Urothelium cell line (cell line): ENCODE measurements at places on chromosomes 13 and 19.

DNA sequence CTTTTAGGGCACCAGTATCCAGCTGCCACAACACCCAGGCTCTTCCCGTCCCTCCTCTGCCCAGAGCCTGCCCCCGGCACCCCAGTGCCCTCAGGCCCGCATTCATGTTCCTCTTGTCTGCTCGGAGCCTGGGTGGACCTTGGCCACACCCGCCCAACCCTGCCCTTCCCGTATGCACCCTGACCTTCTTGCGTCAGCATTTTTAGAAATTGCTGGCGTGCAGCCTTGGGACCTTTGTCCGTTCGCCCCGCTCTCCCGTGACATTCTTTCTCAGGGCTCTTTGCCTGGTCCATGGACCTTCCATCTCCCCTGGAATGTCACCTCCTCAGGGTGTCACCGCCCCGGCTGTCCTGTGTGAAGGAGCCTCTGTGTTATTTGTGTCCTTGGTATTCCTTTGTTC lies 7.6 kb downstream of the NUCB1 start:
- no peak for DNase-seq

DNA sequence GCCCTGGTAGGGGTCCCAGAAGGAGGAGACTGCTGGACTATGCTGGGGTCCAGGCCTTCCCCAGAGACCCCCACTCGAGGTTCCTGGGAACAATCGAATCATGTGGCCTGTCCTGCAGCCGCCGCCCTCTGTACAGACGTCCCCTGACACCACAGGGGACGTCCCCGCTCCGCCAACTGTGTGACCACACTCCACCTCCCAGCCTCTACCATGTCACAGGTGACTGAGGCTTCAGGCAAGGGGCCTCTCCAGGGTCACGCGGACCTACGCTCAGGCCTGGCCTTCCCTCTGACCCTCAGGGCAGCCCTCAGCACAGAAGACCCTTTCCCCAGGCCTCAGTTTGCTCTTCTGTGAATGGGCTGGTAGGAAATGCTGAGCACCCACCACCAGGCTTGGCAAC lies 13.1 kb upstream of the TMEM161A start:
- DNase-seq, result no peak

DNA sequence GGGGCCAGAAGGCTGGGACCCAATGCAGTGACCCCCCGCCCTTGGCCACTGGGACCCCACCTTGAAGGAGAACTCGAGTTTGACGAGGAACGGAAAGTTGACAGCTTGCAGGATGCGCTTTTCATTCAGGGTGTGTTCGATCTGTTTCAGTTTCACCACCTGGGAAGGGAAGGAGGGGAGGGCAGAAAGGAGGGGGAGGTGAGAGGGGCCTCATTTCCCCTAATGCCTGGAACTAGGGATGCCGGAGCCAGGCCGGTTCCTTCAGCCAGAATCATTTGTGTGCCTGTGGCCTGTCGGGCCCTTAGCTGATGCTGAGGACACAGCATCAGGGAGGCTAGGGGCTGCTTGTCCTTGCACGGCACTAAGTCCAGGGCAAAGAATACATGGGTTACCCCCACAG lies 12.2 kb upstream of the SAMD1 start:
- DNase-seq, result no peak

- DNase-seq, result no peak
These were observed 79.5 kb downstream of the MYO16 start for GRCh38 chr13:108708921-108709320.

DNA sequence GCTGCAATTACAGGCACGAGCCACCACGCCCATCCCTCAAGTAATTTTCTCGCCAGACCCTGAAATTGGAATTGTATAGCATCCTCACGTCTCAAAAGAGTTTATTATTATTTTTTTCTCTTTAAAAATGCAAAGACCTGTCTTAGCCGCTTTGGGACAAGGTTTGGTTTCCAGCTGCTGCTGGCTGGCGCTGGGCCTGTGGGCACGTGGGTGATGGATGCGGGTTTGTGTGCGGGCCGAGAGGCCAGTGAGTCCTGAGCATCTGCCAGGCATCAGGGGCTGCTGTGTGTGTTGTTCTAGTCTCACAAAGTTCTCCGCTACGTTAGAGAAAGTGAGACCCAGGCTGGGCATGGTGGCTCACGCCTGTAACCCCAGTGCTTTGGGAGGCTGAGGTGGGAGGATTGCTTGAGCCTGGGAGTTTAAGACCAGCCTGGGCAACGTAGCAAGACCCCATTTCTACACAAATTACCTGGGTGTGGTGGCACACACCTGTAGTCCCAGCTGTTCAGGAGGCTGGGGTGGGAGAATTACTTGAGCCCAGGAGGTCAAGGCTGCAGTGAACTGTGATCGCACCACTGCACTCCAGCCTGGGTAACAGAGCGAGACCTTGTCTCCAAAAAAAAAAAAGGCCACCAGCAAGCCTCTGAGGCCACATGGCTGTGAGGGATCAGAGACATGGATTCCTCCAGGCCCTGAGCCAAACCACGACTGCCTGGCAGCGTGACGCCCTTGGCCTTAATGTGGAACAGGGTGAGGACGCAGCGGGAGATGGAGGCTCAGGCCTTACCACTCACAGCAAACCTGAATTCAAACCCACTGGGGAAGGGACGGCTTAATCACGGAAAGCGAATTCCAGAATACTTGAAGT lies 4.7 kb upstream of the TMPRSS9 start:
- DNase-seq, result no peak
